Fibroblast of skin of back (primary cell): ENCODE measurements at places on chromosomes 3 and 15.

- peak; percentile 92 for DNase-seq
Measured at GRCh38 chr3:111246967-111247760, 175.5 kb downstream of the NECTIN3 start.

GRCh38 chr3:153314038-153314437 is 152.0 kb downstream of the RAP2B start:
- DNase-seq, result no peak

GRCh38 chr3:47464588-47464987 is 11.2 kb downstream of the SCAP start:
- no peak for DNase-seq

- no peak for DNase-seq
Measured at GRCh38 chr15:36947035-36947719, 153.2 kb downstream of the MEIS2 start.

DNA sequence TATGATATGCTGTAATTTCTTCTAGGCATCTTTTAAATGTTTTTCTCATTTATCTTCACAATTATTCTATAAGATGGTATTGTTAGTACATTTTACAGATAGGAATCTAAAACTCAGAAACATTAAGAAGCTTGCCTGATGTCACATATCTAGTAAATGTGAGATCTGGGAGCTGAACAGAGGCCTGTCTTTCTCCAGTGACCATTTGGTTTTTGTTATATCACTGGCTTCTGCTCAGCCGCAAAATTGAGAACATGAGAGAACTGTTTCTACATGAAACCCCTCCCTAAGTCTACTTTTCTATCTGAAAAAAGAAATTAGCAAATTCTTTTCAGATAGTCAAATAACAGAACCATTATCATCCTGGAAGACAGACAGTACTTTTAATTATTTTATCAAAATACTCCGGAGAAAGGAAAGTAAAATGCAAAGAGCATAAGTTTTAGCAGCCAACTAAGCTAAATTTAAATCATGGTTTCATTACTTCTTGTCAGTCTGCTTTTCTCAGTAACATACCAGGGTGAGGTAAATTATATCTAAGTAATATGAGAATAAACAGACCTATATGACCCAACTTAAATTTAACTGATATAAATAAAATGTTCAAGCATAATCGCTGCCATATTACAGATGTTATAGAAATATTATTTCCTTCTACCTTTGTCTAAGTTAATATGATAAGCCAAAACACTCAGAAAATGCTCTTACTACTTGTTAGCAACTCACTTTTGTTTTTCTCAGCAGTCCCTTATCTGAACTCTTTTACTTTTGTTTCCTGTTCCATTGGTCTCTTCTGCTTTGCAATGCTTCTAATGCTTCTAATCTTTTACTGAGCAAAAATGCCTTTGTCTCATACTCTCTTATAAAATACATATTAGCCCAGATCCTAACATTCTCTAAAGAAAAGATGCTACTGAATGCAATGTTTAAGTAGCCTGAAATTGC is 68.0 kb upstream of the MBNL1 start:
- DNase-seq, result no peak

GRCh38 chr3:15479400-15480224 is 41.9 kb downstream of the COLQ start:
- no peak for DNase-seq

DNA sequence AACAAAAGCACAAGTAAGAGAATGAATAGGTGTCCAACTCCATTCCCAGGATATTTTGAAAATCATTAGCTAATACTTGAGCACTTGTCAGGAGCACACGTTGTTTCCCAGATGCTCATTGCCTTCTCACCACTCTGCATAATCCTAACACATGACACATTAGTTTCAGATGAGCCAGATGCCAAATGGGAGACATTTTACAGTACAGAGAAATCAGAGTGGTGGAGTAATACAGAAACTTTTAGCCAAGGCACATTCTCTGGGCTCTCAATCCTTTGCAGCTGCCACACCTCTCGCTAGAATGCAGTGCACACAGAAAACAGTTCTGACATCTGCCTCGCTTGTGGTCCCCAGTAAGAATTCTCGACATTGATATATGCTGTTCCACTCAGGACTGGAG is 76.6 kb downstream of the P3H2 start:
- peak; percentile 54 for DNase-seq

DNA sequence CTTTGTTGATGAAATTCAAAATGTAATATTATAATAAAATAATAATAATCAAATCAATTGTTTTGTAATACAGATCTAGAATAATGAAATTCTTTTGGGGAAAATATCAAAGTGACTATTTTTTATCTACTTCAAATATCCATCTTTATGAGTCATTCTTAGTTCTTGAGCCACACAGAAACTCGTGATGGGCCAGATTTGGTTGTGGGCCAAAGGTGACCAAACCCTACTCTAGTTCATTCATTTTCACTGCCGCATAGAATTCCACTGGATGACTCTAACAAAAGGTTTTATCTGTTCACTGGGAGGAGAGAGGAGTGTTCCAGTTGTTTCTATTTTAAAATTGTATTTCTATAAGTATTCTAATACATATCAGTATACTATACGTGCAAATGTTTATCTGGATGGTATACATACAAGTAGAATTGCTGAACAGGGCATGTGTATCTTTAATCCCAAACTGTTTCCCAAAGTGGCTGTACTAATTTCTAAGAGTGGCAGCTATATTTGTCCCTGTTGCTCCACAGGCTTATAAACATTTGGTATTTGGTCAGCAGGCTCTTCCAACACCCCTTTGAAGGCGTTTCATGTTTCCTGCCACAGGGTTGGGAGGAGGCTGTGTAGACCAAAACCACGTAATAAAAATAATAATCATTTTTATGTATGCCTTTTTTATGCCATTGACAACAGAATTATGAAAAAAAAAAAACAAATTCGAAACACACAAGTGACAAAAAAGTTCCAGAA is 7.3 kb upstream of the RTP3 start:
- DNase-seq, result no peak

GRCh38 chr3:32595323-32595722 is 24.7 kb upstream of the DYNC1LI1 start:
- DNase-seq, result no peak

GRCh38 chr15:80208758-80209734 is 43.0 kb downstream of the CTXND1 start:
- DNase-seq, result no peak

- no peak for DNase-seq
Measured at GRCh38 chr3:25665315-25666280, 891 bp upstream of the TOP2B start.

DNA sequence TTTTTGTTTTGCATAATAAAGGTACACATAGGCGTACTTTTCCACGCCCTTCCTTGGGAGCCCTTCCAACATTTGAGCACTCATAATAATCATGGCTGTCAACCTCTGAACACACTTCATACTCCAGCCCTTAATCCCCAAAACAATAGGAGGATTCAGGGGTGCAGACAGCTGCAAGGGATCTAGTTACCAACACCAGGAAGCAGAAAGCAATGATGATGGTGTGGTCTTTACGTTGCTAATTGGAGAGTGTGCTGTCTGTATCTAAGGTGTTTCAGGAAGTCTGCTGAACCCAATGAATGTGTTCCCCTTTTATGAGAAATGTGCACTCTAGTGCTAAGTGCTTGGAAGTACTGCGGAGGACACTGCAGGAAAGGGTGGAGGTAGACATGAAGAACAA is 60.3 kb upstream of the PDZRN3 start:
- DNase-seq, result no peak

DNA sequence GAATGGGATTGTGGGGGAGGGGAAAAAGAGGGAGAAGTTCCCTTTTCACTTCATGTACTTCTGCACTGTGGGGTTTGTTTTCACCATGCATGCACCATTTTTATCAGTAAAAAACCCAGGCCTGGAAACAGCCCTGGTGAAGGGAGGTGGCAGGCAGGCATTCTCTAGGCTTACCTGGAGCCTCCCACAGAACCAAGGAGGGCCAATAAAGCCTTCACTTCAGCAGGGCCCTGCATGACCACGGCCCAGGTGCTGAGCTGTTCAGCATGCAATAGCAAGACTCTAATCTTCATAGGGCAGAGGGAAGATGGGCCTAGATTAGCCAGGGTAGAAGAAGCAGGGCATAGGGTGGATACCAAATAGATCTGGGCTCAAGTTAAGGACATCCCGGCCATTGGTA is 49.6 kb downstream of the SCN5A start:
- no peak for DNase-seq

GRCh38 chr15:85831415-85832113 is 36.8 kb upstream of the KLHL25 start:
- DNase-seq, result peak; percentile 55

- DNase-seq, result no peak
Measured at GRCh38 chr3:161401389-161401788, 30.1 kb upstream of the SPTSSB start.

DNA sequence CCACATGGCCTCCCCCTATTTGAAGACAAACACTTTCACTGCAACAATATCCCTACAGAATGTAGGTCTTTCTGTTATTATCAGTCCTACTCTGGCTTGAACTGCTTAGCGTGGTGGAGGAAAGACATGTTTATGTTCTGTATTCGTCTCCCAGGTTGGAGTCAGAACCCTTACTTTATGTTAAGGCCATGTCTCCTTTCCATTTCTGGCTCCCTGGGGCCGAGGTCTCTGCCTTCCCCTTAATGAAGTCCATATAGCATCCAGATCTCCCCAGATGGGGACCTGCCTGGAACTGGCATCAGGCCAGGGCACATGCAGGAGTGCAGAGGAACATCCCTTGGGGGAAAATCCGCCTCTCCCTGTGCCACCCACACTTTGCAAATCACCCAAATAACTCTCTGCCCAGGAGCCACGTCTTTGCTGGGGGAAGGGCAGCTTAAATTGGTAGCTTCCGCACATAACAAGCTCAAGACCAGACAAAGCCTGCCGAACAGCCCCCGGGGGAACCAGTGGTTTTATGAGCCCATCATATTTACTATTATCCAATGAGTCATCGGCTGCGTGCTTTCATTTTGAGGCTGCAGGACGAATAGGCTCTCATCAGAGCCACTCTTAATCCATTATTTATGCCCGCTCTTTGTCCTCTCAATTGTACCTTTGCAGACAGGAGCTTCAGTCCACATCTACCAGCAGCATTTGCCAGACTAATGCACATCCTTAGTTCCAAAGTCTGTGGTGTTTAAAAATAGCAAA is 237.0 kb downstream of the UACA start:
- DNase-seq, result peak; percentile 89

DNA sequence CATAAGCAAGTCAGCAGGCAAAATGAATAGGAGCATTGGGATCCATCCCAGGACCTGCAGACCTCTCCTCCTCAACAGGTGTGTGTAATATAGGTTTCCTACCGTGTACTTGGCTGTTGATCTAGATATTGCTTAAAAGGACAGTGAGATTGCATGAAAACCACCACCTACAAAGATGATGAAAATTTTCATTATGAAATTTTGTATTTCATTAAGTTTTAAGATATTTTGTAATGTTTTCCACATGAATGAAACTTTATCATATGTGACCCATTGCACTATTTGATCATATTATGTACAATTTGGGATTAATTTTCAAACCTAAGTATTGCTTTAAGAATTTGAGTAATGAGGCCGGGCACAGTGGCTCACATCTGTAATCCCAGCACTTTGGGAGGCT is 94.3 kb upstream of the TRPM1 start:
- no peak for DNase-seq

DNA sequence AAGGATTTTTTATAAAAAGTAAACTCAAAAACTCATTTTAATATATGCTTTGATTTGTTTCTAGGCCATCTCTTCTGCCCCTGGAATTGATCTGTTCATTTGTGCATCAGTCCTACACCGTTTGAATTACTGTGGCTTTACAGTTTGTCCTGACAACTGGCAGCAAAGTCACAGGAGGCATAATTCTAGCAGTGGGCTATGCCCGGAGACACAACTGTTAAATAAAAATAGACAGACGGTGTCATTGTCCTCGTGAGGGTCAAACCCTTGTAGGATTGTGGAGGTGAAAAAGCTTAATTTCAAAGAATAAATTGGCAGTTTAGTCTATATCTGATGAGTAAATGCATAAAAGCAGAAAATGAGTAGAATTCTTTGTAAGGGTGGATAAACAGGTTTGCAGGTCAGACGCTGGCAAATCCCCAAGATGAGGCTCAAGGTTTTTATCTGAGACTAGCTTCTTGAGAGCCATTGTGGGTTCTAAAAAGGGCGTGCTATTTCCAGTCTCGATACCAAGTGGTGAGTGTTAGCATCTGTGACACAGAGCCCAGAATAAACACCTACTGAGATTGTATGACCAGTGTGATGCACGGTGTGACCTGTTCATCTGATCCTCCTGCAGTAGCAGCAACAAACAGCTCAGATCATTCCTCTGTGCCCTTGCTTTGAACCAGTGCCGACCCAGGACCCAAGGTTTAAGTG is 51.5 kb upstream of the SLCO3A1 start:
- no peak for DNase-seq

GRCh38 chr3:72591522-72592421 is 256.5 kb downstream of the SHQ1 start:
- peak; percentile 96 for DNase-seq

- DNase-seq, result peak; percentile 35
Measured at GRCh38 chr15:72222393-72222792, 8.6 kb downstream of the PKM start.

- DNase-seq, result no peak
Measured at GRCh38 chr3:55963601-55964000, 476.5 kb upstream of the WNT5A start.

DNA sequence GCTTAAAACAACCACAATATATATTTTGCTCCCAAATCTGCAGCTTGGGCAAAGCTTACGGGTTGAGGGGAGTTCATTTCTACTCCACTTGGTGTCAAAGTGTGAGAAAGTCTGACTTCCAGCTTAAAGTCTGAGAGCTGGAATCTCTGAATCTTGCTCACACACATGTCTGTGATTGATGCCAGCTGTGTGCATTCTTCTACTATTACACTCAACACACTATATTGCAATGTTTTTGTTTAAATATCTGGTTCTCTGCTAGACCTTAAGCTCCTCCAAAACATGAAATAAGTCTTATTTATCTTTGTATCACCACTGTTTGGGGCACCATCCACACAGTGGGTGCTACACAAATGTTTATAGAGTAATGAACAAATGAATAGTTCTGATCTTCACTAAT is 36.7 kb upstream of the SECISBP2L start:
- DNase-seq, result peak; percentile 85

- no peak for DNase-seq
Measured at GRCh38 chr3:120681506-120682038, 467 bp downstream of the HGD start.

DNA sequence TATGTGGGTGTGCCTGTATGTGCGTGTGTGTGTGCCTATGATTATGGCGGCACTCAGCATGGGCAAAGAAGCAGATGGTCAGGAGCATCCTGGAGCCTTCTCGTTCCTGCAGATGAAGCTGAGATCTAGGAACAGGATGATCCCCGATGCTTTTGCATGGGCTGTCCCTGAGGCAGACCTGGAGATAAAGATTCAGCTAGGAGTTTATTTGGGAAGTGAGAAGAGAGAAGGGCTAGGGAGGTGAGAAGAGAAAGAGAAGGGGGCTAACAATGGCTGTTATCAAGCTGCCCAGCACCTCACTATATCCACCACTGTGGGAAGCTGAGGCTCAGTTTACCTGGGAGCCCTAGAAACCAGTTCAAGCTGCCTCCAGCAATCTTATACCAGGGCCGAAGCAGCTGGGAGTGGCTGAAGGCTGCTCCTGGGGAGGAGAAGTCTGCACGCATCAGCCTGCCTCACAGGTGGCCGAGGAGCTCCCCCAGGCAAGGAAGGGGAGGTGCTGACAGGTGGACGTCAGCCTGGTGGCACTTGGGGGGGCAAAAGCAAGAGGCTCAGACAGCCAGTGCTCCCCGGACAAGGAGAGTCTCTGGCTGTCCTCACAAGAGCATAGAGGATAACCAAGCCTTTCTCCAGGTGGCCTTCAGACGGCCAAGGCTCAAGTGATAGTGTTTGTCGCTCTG is 94.0 kb upstream of the IQSEC1 start:
- no peak for DNase-seq

GRCh38 chr15:69535101-69535638 is 82.6 kb downstream of the RPLP1 start:
- DNase-seq, result peak; percentile 79
